Articular chondrocyte of knee joint (primary cell): ENCODE measurements at places on chromosomes 2 and 18. TPM values are rescaled to one million over a fixed set of nuclear protein-coding genes. Genes with fewer than 3 reads are reported as not detected.

Gene SRBD1
- 25.1 and 33.3 TPM in 2 replicates for total RNA-seq

Gene SFTPB
- not detected in 2 replicates for total RNA-seq

Gene MBOAT2
- total RNA-seq, result 50.7 and 52.2 TPM in 2 replicates

Gene DOK6
- total RNA-seq, result 0.76 and 1.0 TPM in 2 replicates

Gene LINC00305
- total RNA-seq, result not detected in 2 replicates

Gene SOCS6
- 23.5 and 28.9 TPM in 2 replicates for total RNA-seq

Gene SLC4A5
- 2.2 and 2.7 TPM in 2 replicates for total RNA-seq

Gene FAM237A
- total RNA-seq, result not detected in 2 replicates

Gene PLGLB1
- 2.2 and 3.7 TPM in 2 replicates for total RNA-seq

Gene ACTG2
- total RNA-seq, result 0.11 TPM in 1 of 2 replicates, not detected in the other

Gene VAMP8
- 9.9 and 12.4 TPM in 2 replicates for total RNA-seq

Gene CEBPZOS
- 27.5 and 27.7 TPM in 2 replicates for total RNA-seq

Gene TEKT4
- total RNA-seq, result 0.11 TPM in 1 of 2 replicates, not detected in the other

Gene IGFBP2
- total RNA-seq, result 13.5 and 13.6 TPM in 2 replicates

Gene CCDC150
- total RNA-seq, result 4.3 and 5.4 TPM in 2 replicates

Gene RAB17
- 0.11 and 0.52 TPM in 2 replicates for total RNA-seq

Gene HOXD12
- not detected in 2 replicates for total RNA-seq

Gene MLPH
- total RNA-seq, result 0.65 and 3.8 TPM in 2 replicates

Gene SNTG2
- not detected in 2 replicates for total RNA-seq

Gene CYP20A1
- total RNA-seq, result 86.5 and 101 TPM in 2 replicates

Gene DSC3
- total RNA-seq, result 0.26 and 1.1 TPM in 2 replicates

Gene EVX2
- not detected in 2 replicates for total RNA-seq

Gene SERPINB11
- not detected in 2 replicates for total RNA-seq

Gene RAPGEF4
- 1.2 and 1.3 TPM in 2 replicates for total RNA-seq

Gene AKAIN1
- not detected in 2 replicates for total RNA-seq

Gene MARCHF4
- total RNA-seq, result 0.52 and 1.1 TPM in 2 replicates

Gene C2orf74
- 10.9 and 11.0 TPM in 2 replicates for total RNA-seq

Gene KLHL41
- 0.54 and 0.91 TPM in 2 replicates for total RNA-seq

Gene ILKAP
- total RNA-seq, result 21.9 and 26.1 TPM in 2 replicates

Gene HPCAL1
- total RNA-seq, result 20.6 and 24.1 TPM in 2 replicates

Gene KATNAL2
- total RNA-seq, result 5.9 and 10.2 TPM in 2 replicates

Gene SCN1A
- total RNA-seq, result 0.11 and 0.13 TPM in 2 replicates

Gene NAT8
- total RNA-seq, result not detected in 2 replicates

Gene GAL3ST2
- 0.26 TPM in 1 of 2 replicates, not detected in the other for total RNA-seq

Gene NOSTRIN
- total RNA-seq, result 1.4 and 1.5 TPM in 2 replicates

Gene USP40
- total RNA-seq, result 46.6 and 48.2 TPM in 2 replicates

Gene COPS9
- 73.0 and 73.5 TPM in 2 replicates for total RNA-seq

Gene LCT
- 0.22 and 0.26 TPM in 2 replicates for total RNA-seq

Gene LRRTM4
- total RNA-seq, result not detected in 2 replicates

Gene SCN7A
- not detected in 2 replicates for total RNA-seq

Gene ALK
- not detected in 2 replicates for total RNA-seq

Gene ACMSD
- not detected in 2 replicates for total RNA-seq

Gene TLX2
- 0.11 and 0.13 TPM in 2 replicates for total RNA-seq

Gene GPR17
- not detected in 2 replicates for total RNA-seq
